ENCODE measurements at places on chromosomes 7 and 10.

GRCh38 chr7:101241015-101241363, 3.4 kb upstream of the CLDN15 start:
- DNase-seq, result no peak

GRCh38 chr10:5574642-5575131, 49.9 kb downstream of the CALML3 start:
- DNase-seq, result no peak

GRCh38 chr7:86904949-86905834, 154.3 kb downstream of the ELAPOR2 start:
- no peak for DNase-seq

DNA sequence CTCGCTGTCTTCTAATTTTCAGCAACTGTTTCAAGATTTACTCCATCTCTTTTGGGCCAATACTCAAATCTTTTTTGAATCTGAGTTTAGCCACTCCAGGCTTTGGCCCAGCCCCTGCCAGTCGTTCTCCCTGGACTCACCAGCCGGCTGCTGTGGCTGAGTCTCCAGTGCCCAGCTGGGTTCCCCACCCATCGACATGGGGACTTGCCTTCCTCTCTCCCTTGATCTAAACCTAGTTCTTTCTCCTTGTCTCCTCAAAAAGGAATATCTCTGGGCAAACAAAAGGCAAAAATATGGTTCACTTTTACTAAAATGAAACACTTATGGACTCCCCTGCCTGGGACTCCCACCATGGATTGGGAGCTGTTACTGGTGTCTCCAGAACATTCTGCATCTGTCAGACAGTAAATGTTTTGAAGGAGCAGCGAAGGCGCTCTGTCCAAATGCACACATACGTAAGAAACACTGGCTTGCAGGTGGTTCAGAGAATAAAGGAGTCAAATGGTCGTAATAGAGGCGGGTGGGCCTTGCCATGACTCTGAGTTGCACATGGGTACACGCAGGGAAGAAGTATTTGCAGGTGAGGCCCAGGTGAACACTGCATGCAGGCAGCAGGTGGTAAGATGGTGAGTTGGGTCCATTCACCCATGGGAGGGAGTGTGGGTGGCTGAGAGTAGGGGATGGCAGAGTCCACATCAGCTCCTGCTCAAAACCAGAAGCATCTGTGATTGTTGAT, 35.5 kb upstream of the HABP2 start:
- no peak for DNase-seq

DNA sequence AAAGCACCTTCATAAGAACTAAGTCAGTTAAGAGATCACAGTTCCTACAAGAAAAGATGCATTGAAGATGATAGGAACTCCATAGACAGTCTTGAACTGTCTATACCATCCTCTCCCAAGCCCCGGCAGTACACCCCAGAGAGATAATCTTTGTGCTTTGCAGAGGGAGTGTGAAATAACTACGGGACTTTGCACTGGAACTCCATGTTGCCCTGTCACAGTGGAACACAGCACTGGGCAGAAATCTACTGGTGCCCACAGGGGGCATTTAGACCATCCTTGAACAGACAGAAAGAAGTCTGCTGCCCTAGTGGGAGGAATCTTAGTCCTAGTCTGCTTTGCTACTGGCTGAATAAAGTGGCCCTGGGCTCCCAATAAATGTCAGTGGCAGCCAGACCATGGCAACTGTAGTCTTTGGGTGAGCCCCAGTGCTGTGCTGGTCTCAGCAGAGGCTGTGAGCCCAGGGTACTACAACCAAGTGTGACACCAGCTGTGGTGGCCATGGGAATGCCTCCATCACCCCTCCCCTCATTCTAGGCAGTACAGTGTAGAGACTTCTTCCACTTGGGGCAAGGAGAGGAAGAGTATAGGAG, 107.7 kb upstream of the TMEM168 start:
- no peak for DNase-seq

DNA sequence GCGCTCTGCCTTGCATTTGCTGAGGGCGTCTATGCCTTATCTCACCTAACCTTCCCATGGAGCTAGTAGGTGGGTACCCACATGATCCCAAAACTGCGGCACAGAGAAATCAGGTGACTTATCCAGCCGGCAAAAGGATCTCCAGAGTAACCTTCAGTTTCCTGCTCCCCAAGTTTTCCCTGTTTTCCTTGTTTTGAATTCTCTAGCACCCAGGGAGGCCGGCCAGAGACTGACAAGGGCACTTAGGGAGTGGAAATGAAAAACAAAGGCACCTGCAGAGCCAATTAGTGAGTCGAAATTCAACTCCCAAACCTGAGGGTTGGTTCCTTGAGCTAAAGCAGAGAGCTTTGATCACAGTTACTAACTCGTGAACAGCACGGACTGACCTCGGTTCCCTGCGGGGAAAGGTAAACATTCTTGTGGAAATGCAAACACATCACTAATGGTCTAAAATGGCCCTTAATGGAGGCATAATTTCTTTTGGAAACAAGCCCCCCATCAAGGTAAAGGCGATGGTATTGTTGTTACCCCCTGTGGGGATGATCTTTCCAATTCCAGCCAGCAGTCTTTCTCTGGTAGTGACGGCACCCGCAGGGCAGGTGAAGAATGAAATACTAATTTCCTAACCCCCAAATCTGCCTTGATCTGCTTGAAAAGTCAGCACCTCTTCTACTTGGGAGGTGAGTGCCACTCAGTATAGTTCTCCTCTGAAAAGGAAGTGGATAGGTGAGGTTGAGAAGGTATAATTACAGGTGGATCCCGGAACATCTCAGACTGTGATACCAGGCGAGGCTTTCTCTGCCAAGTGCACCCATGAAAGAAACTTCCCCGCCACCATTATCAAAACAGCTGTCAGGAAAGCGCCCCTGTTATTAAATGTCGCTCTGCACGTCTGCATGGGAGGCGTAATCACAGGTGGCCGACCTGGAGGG, 365.6 kb upstream of the AUTS2 start:
- DNase-seq, result peak; percentile 100

- DNase-seq, result no peak
Observed at GRCh38 chr7:12508554-12508953, 62.0 kb upstream of the SCIN start.

GRCh38 chr10:4704034-4704545, 121.9 kb upstream of the AKR1E2 start:
- peak; percentile 0 for DNase-seq

- DNase-seq, result peak; percentile 28
Observed at GRCh38 chr7:21568762-21569161, 25.9 kb downstream of the DNAH11 start.

DNA sequence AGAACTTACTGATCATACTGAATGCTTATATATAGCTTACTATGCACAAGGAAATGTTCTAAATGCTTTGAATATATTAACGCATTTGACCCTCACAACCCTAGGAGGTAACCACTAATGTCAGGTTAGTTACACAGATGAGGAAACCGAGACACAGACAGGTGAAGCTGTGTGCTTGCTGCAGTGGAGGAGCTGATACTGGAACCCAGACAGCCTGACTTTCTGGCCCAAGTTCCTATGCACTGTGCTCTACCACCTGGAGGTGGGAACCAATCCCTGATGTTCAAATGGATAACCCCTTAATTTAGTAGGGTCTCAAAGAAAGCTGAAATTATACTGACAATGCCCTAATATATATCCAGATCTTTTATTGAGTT, 119.6 kb downstream of the SORBS1 start:
- no peak for DNase-seq

- no peak for DNase-seq
Observed at GRCh38 chr10:19498393-19499290, 317.6 kb upstream of the PLXDC2 start.

DNA sequence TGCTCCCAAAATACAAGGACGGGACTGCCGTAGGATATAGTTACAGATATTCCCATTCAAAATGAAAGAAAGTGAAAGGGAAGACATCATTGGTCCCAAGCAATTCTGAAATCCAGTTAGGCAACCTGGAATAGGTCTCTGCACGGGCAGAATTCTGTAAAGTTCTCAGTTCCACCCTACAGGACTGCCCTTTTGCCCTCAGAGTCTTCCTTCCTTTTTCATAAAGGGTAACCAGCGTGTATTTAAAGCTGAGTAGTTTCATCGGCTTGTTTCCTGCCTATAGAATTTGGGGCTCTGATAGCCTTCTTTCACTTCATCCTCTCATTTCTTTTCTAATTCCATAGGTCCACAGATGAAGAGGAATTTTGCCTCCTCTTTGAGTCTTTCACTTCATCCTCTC, 20.0 kb downstream of the COPG2 start:
- no peak for DNase-seq

GRCh38 chr10:129030996-129031843, 435.8 kb upstream of the MGMT start:
- peak; percentile 62 for DNase-seq

DNA sequence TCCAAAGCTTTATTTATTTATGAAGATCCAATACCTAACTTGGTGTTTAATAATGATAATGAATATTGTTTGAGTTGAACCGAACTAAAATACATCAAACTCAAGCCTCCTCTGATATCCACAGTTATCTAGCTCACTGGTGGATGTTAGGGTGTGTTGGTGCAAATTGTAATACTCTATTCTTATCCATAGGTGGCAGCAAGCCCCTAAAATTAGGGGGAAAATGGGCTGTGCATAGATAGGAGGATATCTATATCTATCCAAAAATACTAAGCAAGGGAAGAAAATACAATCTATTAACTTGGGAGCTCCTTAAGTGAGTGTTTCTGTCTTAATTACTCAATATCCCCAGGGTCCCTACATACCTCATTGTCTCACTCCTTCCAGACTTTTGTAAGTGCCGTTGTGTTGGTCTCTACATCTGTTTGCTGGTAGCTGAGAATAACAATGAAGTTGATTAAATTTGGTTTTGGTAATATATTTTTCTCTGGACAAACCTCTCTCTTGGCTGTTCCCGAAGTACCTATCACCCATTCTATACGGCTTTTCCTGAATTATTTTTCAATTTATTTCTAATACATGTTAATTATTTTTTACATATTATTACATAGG, 55.0 kb upstream of the VWDE start:
- peak; percentile 77 for DNase-seq

DNA sequence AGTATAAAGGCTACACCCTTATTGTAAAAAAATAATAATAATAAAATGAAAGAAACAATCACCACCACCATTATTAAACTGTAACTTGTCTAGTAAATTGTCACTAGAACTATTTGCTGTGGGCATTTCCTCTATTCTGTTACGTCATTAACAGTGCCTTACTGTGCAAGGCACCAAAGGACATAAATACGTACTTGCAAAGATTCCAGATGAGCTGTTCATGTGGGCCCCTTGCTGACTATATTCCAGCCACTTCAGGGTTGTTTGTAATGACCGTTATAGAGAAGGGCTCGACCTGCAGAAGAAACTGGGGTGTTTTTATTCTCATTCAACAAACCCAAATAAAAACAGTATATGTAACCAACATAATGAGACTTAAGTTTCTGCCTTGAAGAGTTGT, 60.4 kb downstream of the KLRG2 start:
- no peak for DNase-seq

All from NCI-H1105 treated with DMSO at 0.1 percent for 48 hours (cell line).